ENCODE measurements at places on chromosomes 6 and 20. TPM values are rescaled to one million over a fixed set of nuclear protein-coding genes. Genes with fewer than 3 reads are reported as not detected.

BPIFA3 gene
- not detected for total RNA-seq

SLC17A9 gene
- 0.28 TPM for total RNA-seq

ANKRD6 gene
- total RNA-seq, result 2.4 TPM

ELOVL2 gene
- total RNA-seq, result 27.8 TPM

DNA sequence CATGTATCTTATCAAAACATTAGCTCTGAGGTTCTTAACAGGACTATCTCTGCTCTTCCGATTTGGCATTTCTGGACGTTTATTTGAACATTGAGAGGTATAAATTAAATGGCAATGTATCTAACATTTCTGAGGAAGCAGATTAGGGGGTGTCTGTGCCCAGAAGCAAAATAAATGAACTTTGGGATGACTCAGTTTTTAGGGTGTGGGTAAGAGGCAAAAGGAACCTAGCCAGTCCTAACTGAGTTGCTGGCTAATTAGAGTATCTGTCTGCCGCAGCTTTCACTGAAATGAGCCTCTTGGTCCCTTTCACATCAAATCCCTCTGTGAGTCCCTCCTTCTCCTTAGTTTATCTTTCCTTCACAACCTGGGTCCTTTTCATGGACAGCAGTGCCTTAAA lies 1.1 kb downstream of the RNF144B start:
- H3K27me3 ChIP-seq, result peaks cover 8% of the 10 kb centered on the region
- peaks cover 5% of the 10 kb centered on the region for H3K4me1 ChIP-seq
- H3K27ac ChIP-seq, result peak overlapping the region; percentile 23
- no peak for DNase-seq

DNA sequence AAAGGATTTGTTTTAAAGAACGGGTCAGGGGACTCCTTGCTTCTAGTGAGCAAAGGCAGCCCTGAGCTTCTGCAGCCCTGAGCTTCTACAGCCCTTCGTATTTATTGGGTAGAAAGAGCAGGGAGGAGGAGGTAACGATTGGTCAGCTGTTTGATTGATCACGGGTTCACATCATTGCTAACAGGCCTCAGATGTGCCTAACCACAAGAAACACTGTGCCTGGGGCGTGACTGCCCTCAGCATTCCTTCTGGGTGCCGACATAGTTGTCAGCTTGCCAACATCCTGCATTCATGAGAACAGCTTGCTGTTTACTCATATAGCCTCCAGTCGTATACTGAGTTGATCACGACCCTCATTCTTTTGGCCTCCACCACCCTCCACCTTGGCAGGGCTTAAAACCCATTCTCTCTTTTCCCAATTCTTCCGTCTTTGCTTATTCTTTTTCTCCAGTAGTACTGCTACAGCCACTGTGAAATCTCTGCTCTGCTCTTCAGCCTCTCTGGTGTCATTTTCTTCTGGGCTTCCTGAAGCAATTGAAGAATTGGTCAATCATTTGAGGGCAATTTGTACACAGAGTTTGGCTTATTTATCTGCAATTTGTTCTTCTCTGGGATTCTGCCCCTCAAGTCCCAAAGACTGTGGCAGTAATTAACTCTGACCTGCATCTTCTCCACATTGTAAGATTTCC lies 25.4 kb upstream of the NOP56 start:
- no peaks in the 10 kb centered on the region for H3K36me3 ChIP-seq
- H3K4me3 ChIP-seq, result no peak overlapping the region
- H3K27ac ChIP-seq, result no peak overlapping the region

GRCh38 chr20:52031206-52031562 lies 160.4 kb downstream of the ZFP64 start:
- H3K4me1 ChIP-seq, result peaks cover 6% of the 10 kb centered on the region
- H3K4me3 ChIP-seq, result no peak overlapping the region
- no peak for DNase-seq

DNA sequence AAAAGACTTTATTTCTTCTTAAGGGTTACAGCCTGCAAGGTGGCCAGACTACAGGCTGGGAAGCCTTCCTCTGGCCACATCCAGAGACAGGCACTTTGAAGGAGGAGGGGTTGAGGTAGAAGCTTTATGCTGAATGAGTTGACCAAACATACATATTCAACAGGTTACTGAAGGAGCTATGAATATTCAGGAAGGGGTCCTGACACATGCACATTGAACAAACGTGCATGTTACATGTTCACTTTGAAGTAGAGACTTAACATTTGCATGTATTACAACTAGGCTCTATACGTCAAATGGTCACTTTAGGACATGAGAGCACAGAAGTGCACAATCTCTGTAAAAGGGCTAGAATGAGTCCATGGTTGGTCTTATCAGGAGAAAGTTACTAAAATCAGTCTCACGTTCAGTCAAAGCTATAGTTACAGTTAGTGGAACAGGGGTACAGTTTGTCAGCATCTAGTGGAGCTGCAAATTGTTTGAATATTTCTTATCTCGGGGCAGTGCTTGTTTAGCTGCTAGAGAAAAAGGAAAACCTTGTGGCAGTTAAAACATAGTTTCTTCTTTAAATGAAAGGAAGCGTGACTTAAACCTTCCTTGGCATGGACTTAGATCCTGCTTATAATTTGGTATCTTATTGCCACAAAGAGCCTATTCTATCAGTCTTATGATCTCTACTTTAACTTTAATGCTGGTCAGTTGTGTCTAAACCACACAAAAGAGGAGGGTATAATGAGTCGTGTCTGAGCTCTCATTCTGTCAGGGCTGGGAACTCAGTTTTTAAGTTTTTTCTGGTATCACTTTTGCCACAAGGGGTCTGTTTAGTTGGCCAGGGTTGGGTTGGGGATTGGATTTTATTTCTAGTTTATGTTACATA lies 4.6 kb upstream of the ZSCAN9 start:
- H3K4me1 ChIP-seq, result peaks cover 37% of the 10 kb centered on the region
- H3K36me3 ChIP-seq, result no peaks in the 10 kb centered on the region
- H3K27ac ChIP-seq, result peak overlapping the region; percentile 51

GRCh38 chr6:98324446-98324845 lies 509.9 kb upstream of the POU3F2 start:
- no peak overlapping the region for H3K27ac ChIP-seq
- H3K4me3 ChIP-seq, result no peak overlapping the region
- DNase-seq, result no peak
- no peaks in the 10 kb centered on the region for H3K36me3 ChIP-seq

DNA sequence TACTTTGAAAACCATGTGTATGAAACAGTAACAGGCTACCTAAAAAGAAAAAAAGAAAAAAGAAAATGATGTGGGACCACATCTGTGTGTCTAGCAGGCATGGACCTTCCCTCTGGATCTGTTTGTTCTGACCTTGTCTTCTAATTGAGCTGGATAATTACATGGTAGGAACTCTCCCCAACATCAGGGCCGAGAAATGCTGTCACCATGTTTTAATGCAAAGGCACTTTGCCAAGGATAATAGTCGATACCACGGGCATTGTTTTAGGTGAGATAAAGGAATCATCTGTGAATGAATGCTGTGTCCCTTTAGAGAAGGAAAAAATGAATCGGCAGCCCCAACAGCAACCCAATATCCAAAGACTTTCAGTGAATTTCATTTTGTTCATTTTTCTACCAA lies 149.1 kb downstream of the ZDHHC14 start:
- no peaks in the 10 kb centered on the region for H3K36me3 ChIP-seq
- H3K4me1 ChIP-seq, result peaks cover 24% of the 10 kb centered on the region
- DNase-seq, result no peak
- H3K4me3 ChIP-seq, result no peak overlapping the region

DNA sequence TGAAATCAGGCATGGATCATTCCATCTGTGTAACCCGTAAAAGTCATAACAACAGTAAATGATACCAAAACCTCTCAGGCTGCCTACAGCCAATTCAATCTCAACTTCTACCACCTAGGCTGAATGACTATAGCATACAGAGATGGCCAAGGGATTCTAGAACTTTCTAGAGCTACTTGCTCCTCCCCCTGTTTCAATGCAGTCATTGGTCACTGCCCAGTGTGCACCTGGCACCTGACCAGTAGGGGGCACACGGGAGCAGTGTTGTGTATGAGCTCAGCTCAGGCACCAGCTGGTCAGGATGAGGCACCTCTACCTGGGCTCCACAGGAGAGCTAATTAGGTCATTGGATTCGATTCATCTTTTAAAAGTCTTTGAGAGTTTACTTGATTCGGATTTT lies 86.2 kb downstream of the PLEKHG1 start:
- peak; percentile 4 for DNase-seq
- H3K27ac ChIP-seq, result no peak overlapping the region
- H3K36me3 ChIP-seq, result no peaks in the 10 kb centered on the region
- H3K27me3 ChIP-seq, result no peaks in the 10 kb centered on the region
- H3K4me3 ChIP-seq, result no peak overlapping the region

DNA sequence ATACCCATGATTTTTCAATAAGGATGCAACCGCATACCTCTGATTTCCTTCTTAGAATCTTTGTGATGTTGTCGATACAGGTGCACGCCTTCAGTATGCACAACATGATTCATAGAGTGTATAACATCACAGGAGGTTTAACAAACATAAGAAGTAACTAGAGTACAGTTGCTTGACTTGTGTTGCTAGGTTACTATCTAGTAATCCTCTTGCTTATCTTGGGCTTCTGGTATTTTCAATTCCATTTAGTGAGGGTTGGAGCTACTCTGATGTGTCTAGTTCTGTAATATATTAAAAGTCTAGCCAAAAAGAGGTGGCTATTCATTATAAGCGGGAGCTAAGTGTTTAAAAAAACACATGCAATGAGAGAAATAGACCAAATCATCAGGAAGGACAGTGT lies 85.5 kb upstream of the TENT5A start:
- no peaks in the 10 kb centered on the region for H3K36me3 ChIP-seq
- no peak overlapping the region for H3K4me3 ChIP-seq
- H3K27me3 ChIP-seq, result no peaks in the 10 kb centered on the region

DNA sequence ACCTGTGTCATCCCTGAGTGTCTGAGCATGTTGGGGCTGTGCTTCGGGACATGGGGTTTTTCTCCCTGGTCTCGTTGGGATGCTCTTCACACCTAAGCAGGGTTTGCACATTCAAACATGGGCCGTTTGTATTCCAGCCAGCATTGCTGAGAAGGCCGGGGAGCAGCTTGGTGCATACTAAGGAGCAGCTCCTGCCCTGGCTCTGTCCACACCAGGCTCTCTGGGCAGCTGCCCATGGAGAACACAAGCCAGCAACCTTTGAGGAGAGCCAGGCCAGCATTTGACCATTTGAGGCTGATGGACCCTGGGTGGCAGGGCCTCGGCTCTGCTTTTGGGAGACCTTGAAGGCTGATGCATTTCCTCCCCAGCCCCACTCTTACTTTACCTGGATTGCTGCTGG lies 92.1 kb downstream of the PHACTR3 start:
- no peak overlapping the region for H3K27ac ChIP-seq
- no peak for DNase-seq
- H3K27me3 ChIP-seq, result peaks cover 16% of the 10 kb centered on the region

- DNase-seq, result no peak
- peaks cover 2% of the 10 kb centered on the region for H3K27me3 ChIP-seq
- H3K4me1 ChIP-seq, result peaks cover 8% of the 10 kb centered on the region
- H3K4me3 ChIP-seq, result no peak overlapping the region
- no peaks in the 10 kb centered on the region for H3K36me3 ChIP-seq
Measured at GRCh38 chr20:24638591-24639548, 169.4 kb downstream of the SYNDIG1 start.

- no peak overlapping the region for H3K4me3 ChIP-seq
- H3K27me3 ChIP-seq, result no peaks in the 10 kb centered on the region
- no peak overlapping the region for H3K27ac ChIP-seq
- H3K4me1 ChIP-seq, result 0 out of 2 replicates have a peak, but pooled peaks cover 7% of the 10 kb centered on the region
Measured at GRCh38 chr6:155444952-155445903, 10.4 kb downstream of the NOX3 start.

DNA sequence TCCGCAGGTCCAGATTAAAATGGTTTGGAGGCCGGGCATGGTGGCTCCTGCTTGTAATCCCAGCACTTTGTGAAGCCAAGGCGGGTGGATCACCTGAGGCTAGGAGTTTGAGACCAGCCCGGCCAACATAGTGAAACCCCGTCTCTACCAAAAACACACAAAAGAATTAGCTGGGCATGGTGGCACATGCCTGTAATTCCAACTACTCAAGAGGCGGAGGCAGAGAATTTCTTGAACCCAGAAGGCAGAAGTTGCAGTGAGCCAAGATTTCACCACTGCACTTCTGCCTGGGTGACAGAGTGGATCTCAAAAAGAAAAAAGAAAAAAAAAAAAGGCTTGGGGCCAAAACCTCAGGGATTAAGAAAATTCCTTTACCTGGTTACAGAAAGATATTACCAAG lies 30.5 kb downstream of the C6orf15 start:
- no peaks in the 10 kb centered on the region for H3K36me3 ChIP-seq
- no peak overlapping the region for H3K27ac ChIP-seq
- H3K4me3 ChIP-seq, result no peak overlapping the region
- no peak for DNase-seq
- no peaks in the 10 kb centered on the region for H3K27me3 ChIP-seq

DNA sequence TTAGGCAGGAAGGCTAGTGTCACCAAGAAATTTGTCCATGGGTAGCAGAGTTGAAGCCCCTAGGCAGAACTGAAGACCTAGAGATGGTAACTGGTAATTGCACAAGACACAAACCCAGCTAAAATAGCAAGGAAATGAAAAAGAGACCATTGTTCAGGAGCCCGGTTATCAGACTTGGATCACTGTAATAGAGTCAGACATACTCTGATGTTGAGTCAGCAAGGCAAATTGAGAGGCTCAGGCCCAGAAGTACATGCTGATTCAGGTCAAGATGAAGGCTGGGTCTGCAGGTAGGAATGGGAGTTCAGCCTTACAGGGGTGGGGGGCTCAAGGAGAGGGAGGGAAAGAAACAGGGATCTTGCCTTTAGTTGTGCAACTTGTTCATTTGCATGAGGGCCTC lies 6.5 kb upstream of the TMEM242 start:
- DNase-seq, result no peak
- H3K36me3 ChIP-seq, result no peaks in the 10 kb centered on the region
- H3K4me1 ChIP-seq, result peaks cover 6% of the 10 kb centered on the region

DNA sequence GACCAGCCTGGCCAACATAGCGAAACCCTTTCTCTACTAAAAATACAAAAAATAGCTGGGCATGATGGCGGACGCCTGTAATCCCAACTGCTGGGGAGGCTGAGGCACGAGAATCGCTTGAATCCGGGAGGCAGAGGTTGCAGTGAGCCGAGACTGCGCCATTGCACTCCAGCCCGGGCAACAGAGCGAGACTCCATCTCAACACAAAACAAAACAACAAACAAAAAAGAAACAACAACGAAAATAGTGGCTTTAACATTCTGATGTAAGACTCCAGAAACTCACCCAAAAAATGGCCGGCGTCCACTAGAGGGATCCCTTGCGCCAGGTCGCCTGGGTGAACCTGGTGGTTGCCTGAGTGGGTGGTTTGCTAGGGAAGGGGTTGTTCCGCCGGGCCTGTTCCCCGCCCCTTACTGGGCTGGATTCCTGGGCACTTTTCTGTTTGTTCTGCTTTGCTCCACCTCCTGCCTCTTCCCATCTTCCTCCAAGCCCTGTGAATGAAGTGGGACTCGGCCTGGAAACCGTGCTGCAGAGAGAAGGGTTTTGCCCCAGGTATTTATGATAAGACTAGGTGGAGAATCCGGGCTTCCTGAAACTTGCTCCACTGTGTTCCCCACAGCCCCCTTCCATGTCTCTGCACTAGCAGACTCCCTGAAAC lies 1.5 kb downstream of the PABPC1L start:
- H3K27me3 ChIP-seq, result no peaks in the 10 kb centered on the region
- DNase-seq, result no peak
- H3K36me3 ChIP-seq, result peaks cover 11% of the 10 kb centered on the region
- peak overlapping the region; percentile 18 for H3K27ac ChIP-seq
- peaks cover 6% of the 10 kb centered on the region for H3K4me1 ChIP-seq
- H3K4me3 ChIP-seq, result peak overlapping the region; percentile 91
